K562 (cell line): ENCODE measurements at places on chromosomes 7 and 10. TPM values are rescaled to one million over a fixed set of nuclear protein-coding genes. Genes with fewer than 3 reads are reported as not detected.

The ASL gene
- 58.3 and 58.6 TPM in 2 replicates for total RNA-seq

The PRSS2 gene
- total RNA-seq, result 23.9 and 30.1 TPM in 2 replicates

The GJD4 gene
- total RNA-seq, result not detected in 2 replicates

The RUFY2 gene
- total RNA-seq, result 12.6 and 12.8 TPM in 2 replicates

The NPY4R gene
- not detected in 2 replicates for total RNA-seq

DNA sequence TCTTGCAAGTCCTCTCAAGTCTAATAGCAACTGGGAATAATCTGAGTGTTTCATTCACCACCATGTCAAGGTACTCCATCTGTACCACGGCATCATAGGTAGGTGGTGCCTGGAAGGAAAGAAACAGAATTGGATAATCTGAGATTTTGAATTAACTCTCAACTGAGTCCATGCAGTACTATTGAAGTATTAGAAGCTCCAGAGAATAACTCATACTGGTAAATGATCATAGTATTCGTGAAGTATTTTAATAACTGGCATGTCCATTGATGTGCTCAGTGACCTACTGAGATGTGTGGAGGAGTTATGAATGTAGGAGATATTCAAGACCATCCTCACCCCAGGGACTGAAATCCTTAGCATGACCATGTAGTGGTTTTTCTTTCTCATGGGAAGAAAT, 27.1 kb downstream of the CYP3A5 start:
- DNase-seq, result no peak

DNA sequence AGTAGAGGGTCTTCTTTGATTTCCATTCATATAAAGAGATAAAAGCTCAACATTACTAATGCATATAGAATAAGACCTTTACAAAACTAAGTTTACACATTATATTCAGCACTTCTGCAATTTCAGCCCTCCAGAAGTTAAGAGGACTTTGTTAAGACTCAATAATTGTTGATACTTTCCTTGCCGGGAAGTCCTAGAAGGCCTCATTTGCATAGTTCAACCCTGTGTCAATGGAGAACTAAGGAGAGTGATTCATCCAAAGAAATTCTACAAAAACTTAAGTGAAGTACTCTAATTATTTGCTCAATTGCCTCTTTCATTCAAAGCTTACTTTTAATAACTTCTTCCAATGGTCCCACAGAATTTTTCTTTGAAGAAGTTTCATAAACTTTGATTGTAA, 1060.3 kb upstream of the CELF2 start:
- no peak for DNase-seq

DNA sequence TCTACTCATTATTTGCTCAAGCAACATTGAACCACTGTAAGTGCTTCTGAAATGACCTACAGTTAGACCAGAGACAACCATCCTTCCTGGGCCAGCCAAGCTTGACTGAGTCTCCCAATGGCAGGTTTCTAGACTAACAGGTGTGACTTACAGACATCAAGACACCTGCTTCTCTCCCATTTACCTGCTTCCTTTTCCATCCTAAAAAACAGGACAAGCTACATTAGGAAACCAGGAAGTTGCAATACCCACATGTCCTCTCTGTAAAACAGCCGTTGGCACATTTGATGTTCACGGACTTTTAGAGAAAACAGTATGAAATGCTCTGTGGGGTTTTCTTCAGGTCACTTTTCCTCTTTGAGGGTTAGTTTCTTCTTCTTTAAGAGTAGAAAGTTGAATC, 4.0 kb downstream of the HECW1 start:
- DNase-seq, result no peak

GRCh38 chr10:91536111-91536510, 96.8 kb downstream of the PPP1R3C start:
- no peak for DNase-seq

DNA sequence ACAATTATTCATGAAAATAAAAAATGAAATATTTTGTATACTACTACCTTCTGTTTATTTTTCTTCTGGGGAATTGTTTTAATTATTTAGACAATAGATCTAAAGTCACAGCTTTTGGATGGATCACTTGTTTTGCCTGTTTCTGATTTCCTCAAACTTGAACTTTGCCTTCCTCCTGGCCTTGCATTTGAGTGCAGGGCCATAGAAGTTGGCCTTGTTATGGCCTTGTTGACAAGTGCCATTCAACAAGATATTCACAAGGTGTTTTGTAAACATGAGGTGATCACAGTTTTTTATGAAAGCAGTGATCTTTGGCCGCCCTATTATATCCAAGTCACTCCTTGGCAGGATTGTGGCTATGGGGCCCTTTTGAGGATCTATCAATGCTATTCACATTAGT, 4.6 kb downstream of the ZNF22 start:
- DNase-seq, result no peak

DNA sequence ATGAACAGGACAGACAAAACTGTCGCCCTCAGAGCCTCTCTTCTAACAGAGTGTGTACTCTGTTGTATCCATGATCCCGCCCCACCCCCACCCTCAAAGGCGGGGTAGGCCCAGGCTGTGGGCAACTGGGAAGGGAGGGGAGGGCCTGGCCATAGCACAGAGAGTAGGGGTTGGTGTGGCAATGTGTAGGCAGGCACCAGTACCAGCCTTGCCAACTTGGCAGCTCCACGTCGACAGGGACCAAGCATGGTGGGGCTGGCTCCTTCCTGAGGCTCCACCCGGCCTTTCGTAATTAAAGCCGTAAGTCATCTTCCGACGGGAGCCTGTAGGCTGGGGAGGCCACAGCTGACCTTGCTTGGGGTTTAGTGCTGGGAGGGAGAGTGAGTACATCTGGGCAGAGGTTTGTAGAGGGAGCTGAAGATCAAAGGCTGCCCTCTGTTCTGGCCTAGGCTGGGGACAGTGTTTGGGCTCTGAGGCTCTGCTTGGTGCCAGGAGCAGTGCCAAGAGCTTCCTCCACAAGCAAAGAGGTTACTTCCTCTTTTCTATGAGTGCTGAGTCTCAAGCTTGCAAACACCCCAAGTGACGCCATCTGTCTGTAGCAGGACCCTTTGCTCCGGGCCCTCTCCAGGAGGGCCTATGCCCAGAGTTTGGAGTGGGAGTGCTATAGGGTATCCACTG, 121.6 kb downstream of the C10orf105 start:
- peak; percentile 50 for DNase-seq

DNA sequence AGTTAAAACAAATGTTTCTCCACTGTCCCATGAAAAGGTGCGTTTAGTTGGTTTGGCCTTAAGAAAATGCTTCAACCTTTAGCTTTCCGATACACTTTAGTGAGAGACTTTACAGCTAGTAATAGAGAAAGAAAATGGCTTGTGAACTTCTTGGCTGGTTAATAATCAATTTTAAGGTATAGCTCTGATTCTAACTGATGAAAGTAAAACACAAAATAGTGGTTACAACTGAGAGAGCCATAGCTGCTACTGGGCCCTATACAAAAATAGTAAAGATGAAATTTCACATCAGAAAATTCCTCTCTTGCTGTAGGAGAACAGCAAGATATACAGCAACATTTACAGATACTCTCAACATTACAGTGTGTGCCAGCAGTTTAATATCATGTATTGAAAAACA, 371.4 kb downstream of the PHTF2 start:
- no peak for DNase-seq
